Cardiac muscle cell (in vitro differentiated cells and primary cell): ENCODE measurements at places on chromosomes 2 and 18. TPM values are rescaled to one million over a fixed set of nuclear protein-coding genes. Genes with fewer than 3 reads are reported as not detected.

GRCh38 chr18:34598120-34598635, 111.9 kb upstream of the DTNA start:
- no peak overlapping the region for H3K27ac ChIP-seq
- no peaks in the 10 kb centered on the region for H3K27me3 ChIP-seq
- H3K4me1 ChIP-seq = peaks cover 27% of the 10 kb centered on the region
- no peak overlapping the region for H3K4me3 ChIP-seq
- no peak for DNase-seq

DNA sequence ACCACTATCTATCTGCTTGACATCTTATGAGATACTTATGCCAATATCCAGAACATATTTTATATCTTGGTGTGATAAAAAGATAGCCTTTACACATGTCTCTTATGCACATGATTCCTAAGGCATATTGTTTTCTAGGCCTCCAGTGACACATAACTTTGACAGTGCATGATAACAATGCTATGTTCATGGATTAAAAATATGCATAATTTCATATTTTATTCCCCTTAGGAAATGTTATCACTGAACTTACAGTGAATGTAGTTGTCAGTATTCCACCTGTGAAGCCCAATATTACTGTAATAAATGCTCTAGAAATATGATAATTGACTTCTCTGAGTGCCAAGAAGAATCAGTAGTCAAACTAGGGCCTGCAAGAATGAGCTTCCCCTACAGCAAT, 532.3 kb downstream of the SPAG16 start:
- no peaks in the 10 kb centered on the region for H3K4me1 ChIP-seq
- DNase-seq = no peak
- no peaks in the 10 kb centered on the region for H3K36me3 ChIP-seq
- no peaks in the 10 kb centered on the region for H3K27me3 ChIP-seq
- no peak overlapping the region for H3K4me3 ChIP-seq

The SRSF7 gene
- polyA plus RNA-seq = 136 and 179 TPM in 2 replicates

DNA sequence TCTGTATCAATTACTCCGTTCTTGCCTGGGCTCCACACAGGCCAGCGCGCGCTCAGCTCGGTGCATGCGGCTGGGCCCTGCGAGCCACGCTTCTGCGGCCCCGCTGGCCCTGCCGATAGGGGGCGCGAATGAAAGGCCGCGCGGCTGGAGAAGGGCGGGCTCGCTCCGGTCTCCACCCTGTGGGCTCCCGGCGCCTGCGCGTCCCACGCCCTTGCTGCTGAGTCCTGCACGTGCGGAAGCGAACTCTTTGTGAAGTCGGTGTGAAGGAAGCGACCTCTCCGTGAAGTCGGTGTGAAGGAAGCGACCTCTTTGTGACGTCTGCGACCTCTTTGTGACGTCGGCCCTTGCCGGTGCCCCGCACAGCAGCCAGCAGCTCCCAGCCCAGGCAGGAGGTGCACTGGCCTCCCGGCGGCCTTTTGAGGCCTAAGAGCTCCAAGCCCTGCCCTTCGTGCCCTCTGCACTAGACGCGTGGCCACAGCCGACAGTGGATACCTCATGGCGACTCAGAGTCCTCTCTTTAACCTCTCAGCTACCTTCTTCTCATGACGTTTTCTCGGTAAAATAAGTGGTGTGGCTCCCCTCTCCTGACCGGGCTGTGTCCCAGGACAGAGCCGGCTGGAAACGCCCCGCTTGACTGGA, 391.9 kb upstream of the RAB6C start:
- H3K4me1 ChIP-seq = no peaks in the 10 kb centered on the region
- DNase-seq = no peak
- H3K4me3 ChIP-seq = no peak overlapping the region
- no peaks in the 10 kb centered on the region for H3K36me3 ChIP-seq
- no peak overlapping the region for H3K27ac ChIP-seq

The AMER3 gene
- polyA plus RNA-seq = 0.26 TPM in 1 of 2 replicates, not detected in the other

DNA sequence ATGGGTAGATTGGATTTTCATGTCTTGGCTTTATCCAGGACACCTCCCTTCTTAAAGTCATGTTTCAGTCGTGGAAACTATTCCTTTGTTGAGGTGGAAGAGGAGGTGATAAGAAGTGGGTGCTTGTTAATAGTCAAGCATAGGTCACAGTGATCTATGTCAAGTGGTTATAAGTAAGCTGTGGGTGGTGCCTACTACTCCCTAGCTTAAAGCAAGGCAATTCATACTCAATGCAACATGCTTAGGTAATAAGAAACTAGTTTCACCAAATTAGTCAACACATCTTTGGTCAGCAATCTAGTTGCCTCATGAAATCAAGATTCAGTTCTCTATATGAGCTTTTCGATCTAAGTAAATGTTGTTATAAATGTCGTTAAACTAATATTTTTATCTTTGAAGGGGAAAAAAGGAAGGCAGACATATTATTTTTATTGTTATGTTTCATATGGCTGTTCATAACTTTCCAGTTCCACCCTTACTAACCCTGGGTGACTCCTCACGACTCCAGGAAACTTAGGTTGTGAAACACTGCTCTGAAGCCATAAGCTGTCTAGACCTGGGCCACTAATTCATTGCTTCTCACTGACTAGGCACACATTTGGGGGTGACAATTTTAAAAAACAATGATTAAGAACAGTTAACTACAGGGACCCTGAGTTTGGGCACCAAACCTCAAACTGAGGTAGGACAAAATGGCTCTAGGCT, 5.8 kb upstream of the ABCB11 start:
- no peak for DNase-seq
- no peak overlapping the region for H3K4me3 ChIP-seq
- H3K36me3 ChIP-seq = no peaks in the 10 kb centered on the region
- peaks cover under 1% of the 10 kb centered on the region for H3K27me3 ChIP-seq
- H3K27ac ChIP-seq = no peak overlapping the region

DNA sequence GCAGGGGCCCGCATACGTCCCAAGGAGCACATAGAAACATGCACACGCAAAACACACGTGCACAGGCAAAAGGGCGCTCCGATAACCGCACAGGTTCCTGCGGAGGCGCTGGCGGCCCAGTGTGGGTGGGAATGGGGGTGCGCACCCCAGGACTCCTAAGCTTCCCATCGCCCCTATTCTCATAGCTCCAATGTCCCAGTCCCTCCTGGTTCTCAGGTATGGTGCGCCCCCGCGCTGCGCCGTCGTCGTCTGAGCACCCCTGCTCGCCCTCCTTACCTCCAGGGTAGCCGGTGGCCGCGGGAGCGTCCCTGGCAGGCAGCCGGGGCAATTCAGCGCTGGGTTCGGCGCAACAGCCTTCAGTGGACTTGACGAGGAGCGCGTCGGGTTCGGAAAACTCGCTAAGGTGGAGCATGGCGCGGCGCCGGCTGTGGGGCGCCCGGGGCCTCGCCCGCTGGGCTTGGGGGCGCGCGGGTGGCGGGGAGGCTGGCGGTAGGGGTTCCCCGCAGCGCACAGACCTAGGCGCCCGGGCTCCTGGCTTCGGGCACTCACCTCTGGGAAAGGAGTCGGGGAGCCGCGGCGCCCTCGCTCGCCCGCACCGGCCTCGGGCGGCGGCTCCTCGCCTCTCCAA, 328 bp downstream of the EGR4 start:
- no peaks in the 10 kb centered on the region for H3K4me1 ChIP-seq
- H3K27me3 ChIP-seq = peaks cover 100% of the 10 kb centered on the region
- H3K36me3 ChIP-seq = no peaks in the 10 kb centered on the region
- no peak overlapping the region for H3K27ac ChIP-seq
- DNase-seq = no peak

GRCh38 chr2:32902986-32903385, 43.8 kb upstream of the LTBP1 start:
- H3K36me3 ChIP-seq = no peaks in the 10 kb centered on the region
- peak overlapping the region; percentile 35 for H3K27ac ChIP-seq
- no peaks in the 10 kb centered on the region for H3K27me3 ChIP-seq
- H3K4me3 ChIP-seq = no peak overlapping the region
- DNase-seq = no peak
- no peaks in the 10 kb centered on the region for H3K4me1 ChIP-seq

- no peak overlapping the region for H3K27ac ChIP-seq
- no peaks in the 10 kb centered on the region for H3K36me3 ChIP-seq
- DNase-seq = no peak
- H3K4me3 ChIP-seq = no peak overlapping the region
These were observed 48.7 kb upstream of the FAHD2A start for GRCh38 chr2:95353613-95354468.

- no peaks in the 10 kb centered on the region for H3K27me3 ChIP-seq
- H3K36me3 ChIP-seq = no peaks in the 10 kb centered on the region
- H3K4me1 ChIP-seq = no peaks in the 10 kb centered on the region
- no peak overlapping the region for H3K4me3 ChIP-seq
These were observed 45.8 kb upstream of the TANC1 start for GRCh38 chr2:158922601-158923000.

The GKN2 gene
- polyA plus RNA-seq = not detected in 2 replicates

GRCh38 chr18:2150566-2150965, 420.7 kb downstream of the METTL4 start:
- H3K4me1 ChIP-seq = no peaks in the 10 kb centered on the region
- H3K4me3 ChIP-seq = no peak overlapping the region
- H3K27me3 ChIP-seq = no peaks in the 10 kb centered on the region
- DNase-seq = no peak

DNA sequence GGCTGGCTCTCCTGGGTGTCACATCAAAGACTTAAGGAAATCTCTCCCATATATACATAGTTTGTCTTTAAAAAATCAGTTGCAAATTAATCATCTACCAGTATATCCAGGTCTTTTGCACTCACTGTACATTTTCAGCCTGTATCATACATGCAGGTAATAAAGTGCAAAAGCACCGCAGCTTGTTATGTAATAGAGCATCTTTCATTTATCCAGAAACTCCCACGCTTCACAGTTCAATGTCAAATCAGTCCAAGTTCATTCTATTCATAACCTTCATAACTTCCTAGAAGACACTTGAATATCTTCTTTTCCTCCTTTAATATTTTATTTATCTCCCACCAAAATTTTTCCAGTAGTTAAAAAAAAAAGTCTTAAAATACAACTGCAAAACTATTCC, 89.6 kb upstream of the KCTD1 start:
- no peak overlapping the region for H3K27ac ChIP-seq
- DNase-seq = no peak
- peaks cover 7% of the 10 kb centered on the region for H3K27me3 ChIP-seq
- H3K36me3 ChIP-seq = no peaks in the 10 kb centered on the region

DNA sequence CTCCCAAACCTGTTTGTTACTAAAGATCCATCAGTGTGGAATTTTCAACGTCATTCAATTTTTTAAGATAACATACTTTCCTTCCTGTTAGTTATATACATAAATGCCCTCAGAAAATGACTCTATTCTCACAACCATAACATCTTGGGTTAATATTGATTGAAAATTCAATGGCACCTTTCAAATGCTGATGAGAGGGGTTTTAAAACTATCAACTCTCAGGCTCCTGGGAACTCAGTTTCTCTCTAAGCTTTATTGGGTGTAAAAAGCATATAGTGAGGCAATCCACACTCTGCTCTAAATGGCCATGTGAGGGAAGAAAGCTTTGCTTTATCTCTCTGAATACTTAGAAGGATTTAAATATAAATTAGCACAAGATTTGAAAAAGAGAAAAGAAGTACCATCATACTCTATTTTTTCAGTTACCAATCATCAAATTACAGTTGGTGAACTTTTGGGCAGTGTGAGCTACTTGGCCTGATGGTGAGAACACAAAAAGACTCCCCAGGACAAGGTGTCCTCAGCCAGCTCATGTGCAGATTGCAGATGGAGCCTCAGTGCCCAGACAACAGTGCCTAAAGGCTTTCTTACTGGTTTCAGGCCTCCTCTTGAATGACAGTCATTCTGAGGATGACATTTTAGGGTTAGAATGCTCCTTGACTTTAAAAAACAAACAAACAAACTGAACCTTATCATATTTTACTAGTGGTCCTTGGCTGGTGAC, 24.6 kb upstream of the CERS6 start:
- H3K27ac ChIP-seq = no peak overlapping the region
- DNase-seq = no peak
- H3K27me3 ChIP-seq = no peaks in the 10 kb centered on the region
- H3K36me3 ChIP-seq = no peaks in the 10 kb centered on the region
- peaks cover 6% of the 10 kb centered on the region for H3K4me1 ChIP-seq
- H3K4me3 ChIP-seq = no peak overlapping the region

DNA sequence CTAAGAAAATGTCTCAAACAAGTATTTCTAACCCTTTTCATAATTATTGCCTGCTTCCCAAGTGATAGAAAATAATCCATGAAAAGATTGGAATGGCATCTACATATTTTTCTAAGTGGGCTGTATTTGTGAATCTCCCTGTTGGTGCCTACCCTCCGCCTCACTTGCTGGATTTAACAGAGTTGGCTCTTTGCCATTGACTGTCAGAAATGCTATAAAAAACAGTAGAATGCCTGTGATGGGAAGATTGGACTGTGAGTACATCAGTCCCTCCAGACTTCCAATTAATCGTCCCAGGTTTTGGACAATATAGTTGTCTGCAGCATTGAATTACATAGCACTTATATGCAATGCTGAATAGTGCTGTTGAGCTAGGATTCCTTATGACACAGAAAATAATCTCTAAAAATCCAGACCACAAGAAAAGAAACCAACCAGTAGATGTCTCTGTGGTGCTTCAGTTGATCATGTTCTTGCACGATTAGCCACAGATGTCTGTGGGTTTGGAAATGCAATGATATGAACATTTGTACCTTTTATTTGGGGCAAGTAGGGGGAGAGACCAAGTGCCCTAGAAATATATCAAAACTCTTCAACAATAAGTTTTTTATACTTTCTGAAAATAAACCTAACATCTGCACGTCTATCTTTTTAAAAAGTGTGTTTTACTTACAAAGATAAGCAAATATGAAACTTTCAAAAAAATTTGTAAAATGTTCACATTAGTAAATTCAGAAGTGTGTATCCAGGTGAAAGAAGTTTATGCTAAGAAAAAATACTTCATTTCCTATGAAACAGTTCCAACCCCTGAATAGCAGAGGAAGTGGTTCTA, 88.5 kb downstream of the DYNAP start:
- H3K27me3 ChIP-seq = no peaks in the 10 kb centered on the region
- no peaks in the 10 kb centered on the region for H3K4me1 ChIP-seq
- H3K4me3 ChIP-seq = no peak overlapping the region
- H3K27ac ChIP-seq = no peak overlapping the region

DNA sequence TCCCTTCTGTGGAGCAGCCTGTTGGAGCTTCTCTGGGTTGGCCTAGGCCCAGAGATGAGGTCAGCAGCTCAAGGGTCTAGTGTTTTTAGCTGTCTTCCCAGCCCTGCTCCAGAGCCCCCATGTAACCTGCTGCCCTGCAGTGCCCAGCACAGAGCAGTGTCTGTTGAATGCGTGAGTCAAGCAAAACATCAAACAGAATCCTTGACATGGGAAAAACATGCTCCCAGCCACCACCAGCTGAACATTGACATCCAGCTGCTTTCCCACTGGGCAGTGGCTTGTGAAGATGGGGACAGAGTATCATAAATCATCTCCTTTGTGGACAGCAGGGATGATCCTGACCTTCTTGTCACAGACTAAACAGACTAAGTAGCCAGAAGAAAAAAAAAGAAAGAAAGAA, 22.6 kb downstream of the IMPA2 start:
- H3K27me3 ChIP-seq = no peaks in the 10 kb centered on the region
- H3K36me3 ChIP-seq = no peaks in the 10 kb centered on the region
- no peaks in the 10 kb centered on the region for H3K4me1 ChIP-seq
- H3K4me3 ChIP-seq = no peak overlapping the region
- DNase-seq = no peak
